ENCODE measurements at places on chromosomes 3 and 15.

GRCh38 chr3:120554812-120555606, 41.1 kb upstream of the NDUFB4 start:
- DNase-seq = no peak

- DNase-seq = no peak
Observed at GRCh38 chr15:99148851-99149276, 44.0 kb downstream of the SYNM start.

- no peak for DNase-seq
Observed at GRCh38 chr15:97517737-97518136, 442.8 kb upstream of the ARRDC4 start.

DNA sequence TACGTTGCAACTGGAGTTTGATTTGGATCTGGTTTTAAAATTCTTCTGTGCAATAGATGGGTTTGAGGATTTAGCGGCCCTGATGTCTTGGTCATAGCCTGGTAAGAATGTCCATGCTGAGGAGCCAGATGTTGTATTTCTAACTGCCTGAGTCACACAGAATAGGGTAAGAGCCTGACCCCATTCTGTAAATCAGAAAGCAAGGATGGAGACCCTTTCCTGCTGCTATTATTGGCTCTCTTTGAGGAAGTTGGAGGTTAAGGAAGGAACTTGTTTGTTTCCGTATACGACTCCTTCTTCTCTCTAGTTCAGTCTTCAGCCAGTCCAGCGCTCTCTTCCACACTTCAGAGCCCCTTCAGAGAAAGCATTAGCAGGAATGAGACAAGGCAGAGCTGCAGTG, 65.1 kb downstream of the HCN4 start:
- no peak for DNase-seq

DNA sequence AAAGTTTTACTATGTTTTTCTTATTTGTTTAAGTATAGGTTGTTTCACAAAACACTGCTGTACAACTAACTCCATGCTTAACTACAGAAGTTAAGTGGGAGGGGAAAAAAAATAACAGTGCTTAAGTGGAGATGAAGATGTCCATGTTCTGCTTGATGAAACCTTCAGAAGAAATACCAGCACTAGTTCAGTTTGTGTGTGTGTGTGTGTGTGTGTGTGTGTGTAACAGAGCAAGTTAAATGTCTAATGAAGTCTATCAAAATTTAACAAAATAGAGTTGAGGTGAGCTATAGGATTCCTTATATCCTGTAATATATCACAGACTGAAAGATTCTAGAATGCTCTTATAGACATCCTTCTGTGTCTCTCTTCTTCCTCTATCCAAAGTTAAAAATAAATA, 44.1 kb upstream of the CBLB start:
- DNase-seq = no peak

- no peak for DNase-seq
Observed at GRCh38 chr3:49006408-49007067, 653 bp upstream of the WDR6 start.

Data from non-pigmented ciliary epithelial cell (primary cell).